ENCODE measurements at places on chromosomes 11 and 22.

DNA sequence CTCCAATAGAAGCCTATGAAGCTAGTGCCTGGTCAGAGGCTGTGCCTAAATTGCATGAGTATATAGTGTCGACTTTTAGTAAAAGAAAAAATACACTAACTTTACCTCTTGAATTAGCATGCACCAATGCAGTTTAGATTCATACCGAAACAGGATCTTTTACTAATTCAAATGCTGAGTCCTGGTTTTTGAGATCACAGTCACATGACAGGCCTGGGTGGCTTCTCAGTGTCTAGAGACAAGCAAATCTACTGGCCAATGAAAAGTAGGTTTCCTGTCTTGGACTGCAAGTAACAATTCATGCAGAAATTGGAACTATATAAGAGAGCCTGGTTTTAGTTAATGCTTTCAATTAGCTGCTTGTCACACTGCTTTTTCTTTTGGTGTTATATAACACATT lies 7.2 kb downstream of the ARHGEF12 start:
- DNase-seq: no peak

- no peak for DNase-seq
Observed at GRCh38 chr11:11408436-11409221, 55.6 kb upstream of the CSNK2A3 start.

DNA sequence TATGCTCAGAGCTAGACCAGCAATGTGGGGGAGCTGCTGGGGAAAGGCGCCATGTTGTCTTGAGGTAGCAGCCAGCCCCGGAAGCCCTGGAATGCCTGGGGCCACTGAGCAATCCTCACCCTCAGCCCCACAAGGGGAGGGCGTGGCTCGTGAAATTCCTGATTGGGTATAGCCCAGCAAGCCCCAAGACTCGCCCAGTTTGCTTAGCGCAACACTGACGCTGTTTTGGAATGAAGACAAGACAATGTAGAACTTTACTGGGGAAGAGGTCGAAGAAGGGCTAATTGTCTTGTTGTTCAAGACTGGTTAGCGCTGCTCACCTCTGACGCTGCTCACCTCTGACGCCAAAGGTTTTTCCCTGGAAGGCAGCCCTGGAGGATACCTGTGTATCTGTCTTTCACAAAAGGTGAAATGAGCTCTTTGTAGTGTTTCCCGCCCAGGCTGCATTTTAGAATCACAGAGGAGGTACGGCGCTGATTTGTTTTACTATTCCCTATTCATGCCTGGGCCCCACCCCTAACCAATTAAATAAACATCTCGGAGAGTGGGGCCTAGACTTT lies 47.6 kb downstream of the ST3GAL4 start:
- no peak for DNase-seq

DNA sequence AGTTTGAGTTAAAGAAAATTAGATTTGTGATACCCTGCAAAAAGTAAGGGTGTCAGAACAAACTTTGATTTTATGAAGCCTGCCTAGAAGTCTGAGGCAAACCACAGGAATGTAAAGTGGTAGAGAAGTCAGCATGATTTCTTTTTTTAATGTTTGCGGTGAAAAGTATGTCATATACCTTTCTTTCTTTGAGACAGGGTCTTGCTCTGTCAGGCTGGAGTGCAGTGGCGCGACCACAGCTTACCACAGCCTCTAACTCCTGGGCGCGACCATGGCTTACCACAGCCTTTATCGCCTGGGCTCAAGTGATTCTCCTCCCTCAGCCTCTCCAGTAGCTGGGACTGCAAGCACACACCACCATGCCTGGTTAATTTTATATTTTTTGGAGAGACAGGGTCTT lies 4.7 kb downstream of the API5 start:
- DNase-seq: no peak

- no peak for DNase-seq
Observed at GRCh38 chr11:35006389-35007128, 90.1 kb downstream of the PDHX start.

DNA sequence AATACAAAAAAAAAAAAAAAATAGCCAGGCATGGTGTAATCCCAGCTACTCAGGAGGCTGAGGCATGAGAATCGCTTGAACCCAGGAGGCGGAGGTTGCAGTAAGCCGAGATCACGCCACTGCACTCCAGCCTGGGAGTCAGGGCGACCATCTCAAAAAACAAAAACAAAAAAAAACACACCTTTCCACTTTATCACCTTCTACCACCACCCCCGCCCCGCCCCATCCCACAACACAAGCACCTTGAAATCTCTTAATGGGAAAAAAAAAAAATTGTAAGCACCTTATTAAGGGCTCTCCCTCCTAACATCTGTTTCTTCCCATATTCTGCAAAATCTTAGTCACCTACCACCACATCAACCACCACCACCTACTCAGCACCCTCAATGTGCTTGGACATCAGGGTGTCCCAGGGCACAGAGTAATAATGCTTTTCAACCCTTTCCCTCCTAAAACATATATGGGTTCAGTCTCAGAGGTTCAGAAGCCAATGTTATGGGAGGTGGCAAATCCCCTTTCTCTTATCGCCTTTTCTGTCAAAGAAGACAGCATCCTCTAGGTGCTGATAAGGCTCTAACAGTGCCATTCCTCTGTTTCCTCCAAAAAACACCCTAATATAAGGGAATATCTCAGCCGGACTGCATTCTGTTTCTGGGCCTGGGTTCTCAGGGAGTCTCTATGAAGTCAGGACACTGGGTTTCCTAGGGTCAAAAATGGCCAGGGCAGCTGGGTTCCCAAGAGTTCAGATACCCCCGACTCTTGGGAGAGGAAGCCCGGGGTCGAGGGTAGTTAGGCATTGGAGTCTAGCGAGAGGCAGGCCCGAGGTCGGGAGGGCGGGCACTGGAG lies 718 bp downstream of the INTS5 start:
- DNase-seq: no peak

GRCh38 chr11:554428-555226 lies 5.9 kb downstream of the LMNTD2 start:
- DNase-seq: peak; percentile 87

DNA sequence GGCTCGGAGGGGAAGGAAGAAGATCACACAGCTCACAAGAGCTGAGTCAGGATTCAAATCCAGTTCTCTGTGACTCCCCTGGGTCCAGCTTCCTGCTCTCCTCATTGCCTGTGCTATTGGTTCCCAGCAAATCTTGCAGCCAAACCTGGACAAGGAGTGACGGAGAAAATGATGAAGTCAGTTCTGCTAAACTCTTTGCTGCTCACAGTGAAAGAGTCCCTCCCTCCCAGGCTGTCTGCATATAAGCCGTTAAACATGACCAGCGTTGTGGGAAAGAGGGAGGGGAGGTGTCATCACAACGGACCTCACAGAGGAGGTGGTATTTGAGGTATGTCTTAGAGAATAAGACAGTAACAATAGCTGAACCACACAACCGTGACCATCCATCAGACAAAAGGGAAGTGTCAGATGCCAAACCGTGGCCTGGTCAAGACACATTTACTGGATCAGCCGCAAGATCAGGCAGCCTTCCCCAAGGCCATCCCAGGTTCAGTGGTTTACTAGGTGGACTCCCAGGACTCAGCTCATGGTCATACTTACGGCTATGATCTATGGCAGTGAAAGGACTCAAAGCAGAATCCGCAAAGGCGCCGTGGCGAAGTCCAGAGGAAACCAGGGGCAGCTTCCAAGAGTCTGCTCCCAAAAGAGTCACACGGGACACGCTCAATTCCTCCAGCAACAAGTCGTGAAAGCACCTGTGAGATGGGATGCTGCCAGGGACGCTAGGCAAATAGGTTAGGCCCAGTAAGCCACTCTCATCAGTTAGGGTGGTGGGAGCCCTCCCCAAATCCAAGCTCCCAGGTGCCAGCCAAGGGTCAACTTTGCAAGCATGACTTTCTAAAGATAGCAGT lies 2.8 kb upstream of the CYTH4 start:
- DNase-seq: no peak

- DNase-seq: no peak
Observed at GRCh38 chr11:109363682-109364081, 58.3 kb upstream of the C11orf87 start.

DNA sequence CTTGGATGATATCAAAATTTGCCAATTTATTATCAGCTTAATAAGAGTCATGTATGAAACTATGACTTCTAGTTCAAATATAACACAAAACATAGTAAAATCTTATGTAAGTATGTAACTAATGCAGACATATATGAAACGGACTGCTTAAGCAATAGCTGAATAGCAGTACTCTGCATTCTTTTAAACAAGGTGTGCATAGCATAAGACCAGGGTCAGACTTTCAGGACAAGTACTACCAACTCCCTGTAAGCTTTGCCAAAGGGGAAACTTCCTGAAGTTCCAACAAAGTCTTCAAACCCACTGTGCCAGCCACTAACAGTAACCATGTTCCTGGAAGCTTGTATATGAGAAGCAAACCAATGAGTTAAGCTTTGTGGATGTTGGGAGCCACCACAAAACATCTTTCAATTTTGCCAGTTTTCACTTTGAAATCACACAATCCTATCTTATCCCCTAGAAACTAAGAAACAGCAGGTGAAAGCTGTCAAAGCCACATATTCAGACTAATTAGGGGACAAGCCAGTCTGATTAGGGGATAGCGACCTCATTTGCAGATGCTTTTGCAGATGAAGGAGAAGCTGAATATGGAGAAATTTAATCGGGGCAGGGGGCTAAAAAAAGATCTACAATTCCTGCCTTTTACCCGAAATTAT lies 13.3 kb downstream of the RBFOX2 start:
- no peak for DNase-seq

DNA sequence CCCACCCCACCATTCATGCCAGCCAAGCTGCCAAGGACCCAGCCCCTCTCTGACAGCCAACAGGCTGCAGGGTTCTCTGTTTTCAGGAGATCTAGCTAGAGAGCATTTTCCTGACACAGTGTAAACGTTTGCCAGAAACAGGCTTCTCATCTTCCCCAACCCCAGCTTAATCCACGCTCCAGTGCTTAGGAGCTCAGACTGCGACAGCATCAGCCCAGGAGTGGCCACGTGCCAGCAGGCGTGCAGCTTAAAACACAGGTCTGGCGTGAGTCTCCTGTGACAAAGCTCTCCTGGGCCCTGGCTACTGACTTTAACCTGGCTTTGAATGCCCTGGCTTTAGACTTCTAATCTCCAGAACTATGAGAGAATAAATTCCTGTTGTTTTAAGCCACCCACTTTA lies 66.6 kb downstream of the GALNT18 start:
- no peak for DNase-seq

DNA sequence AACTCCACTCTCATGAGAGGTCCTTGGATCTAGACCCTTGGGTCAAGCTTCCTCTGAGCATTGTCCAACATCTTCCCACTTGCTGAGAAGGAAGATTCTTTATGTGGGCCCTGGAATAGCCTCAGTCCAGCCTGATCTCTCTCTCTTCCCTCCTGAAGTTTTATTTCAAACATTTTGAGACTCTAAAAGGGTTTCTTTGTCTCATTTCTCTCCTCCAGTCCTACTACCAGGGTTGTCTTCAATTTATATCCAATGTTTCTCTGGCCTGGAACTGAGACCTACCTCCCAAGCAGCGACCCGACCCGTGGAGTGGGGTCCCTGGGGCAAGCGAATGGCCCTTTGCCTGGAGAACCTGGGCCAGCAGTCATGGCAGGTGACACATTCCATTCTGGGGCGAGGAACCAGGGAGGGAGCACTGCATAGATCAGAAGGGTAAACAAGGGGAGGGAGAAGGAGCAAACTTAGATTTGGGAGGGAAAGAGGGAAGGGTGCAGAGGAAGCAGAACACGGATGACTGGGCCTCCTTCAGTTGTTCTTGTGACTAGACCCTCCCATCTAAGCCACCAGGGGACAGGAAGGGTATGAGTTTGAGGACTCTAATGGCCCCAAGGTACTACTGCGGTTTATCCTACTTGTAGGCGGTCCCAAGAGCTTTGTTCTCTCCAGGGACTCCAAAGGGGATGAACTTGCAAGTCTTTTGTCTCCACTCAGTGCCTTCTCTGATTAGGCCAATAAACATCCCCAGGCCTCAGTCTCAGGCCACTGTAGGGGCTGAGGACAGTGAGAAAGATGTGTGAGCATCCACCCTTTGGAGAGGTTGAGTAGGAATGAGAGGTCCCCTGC lies 14.2 kb upstream of the PRAME start:
- no peak for DNase-seq

- DNase-seq: no peak
Observed at GRCh38 chr22:19667872-19668740, 46.2 kb upstream of the SEPTIN5 start.

DNA sequence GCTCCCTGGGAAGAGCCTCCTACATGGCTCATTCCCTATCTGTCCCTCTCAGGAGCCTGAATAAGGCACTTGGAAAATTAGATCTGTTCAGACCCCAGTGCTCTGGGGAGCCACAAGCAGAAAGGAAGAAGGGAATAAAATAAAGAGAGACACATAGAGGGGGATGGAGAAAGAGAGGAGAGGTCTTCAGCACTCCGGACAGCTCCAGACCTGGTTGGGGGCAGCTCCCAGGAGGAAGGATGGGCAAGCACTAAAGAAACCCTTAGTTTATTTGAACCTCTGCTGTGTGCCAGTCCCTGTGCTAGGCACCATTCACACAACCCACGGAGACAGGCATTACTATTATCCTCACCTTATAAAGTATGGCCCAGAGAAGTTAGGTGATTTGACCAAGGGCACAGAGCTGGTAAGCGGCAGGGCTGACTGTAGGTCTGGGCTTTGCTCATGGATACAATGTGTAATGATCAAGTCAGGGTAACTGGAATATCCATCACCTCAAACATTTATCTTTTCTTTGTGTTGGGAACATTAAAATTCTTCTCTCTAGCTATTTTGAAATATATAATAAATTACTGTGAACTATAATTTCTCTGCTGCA lies 53.7 kb upstream of the LRRC32 start:
- DNase-seq: no peak

GRCh38 chr11:57131080-57131790 lies 50.5 kb upstream of the LRRC55 start:
- peak; percentile 15 for DNase-seq

DNA sequence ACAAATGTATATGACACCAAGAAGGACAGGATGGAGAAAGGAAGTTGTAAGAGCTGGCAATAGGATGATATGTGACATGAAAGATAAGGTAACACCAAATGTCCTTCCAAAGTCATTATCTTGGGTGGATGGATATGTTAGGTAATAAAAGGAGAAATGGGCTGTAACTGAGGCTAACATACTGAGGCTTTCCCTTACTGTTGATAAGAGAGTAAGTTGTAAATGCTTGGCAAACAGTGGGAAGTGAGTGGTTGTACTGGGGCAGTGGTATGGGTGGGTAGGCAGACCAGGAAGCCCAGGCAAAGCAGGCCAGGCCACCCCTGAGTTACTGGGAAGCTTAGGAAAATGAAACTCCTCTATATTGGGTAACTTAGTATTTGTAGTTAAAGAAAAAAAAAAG lies 73.7 kb downstream of the ARHGAP42 start:
- DNase-seq: no peak

- no peak for DNase-seq
Observed at GRCh38 chr11:5038341-5038740, 8.0 kb upstream of the OR52J3 start.

DNA sequence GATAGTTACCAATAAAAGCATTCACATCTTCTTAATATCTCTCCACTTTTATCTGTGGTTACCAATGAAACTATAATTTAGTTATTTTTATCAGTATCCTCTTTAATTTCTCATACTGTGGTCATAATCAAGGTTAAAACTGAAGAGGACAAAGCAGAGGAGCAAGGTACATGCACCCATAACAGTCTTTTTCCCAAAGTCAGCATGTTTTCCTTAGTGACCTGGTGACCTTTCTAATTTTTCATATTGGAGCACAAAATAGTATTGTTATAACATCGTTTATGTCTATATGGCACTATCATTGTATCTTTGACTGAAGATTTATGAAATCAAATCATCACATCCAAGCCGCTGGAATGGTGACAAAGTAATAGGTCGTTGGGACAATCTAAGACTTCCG lies 51.5 kb upstream of the CHORDC1 start:
- no peak for DNase-seq

Data from HEK293T (cell line).